Effector memory CD8-positive, alpha-beta T cell (primary cell): ENCODE measurements at places on chromosomes 2 and 18.

DNA sequence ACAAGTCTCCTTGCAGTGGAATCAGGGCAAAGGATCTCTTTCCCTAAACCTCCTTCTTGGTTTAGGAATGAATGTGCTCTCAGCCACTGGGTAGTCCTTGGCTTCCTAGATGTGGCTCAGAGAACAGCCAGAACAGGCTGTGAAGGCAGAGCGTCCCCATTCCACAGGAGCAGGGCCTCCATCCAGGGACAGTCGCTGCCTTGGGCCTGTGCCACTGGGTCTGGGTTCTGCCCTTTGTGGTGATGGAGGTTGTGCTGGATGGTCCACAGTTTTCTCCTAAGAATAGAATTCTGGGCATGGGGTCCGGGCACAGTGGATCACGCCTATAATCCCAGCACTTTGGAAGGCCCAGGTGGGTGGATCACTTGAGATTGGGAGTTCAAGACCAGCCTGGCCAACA is 516.5 kb upstream of the RAB6C start:
- H3K4me3 ChIP-seq: no peak overlapping the region
- H3K4me1 ChIP-seq: no peaks in the 10 kb centered on the region
- no peaks in the 10 kb centered on the region for H3K27me3 ChIP-seq
- no peak for DNase-seq
- no peaks in the 10 kb centered on the region for H3K36me3 ChIP-seq

- no peak for DNase-seq
- no peak overlapping the region for H3K4me3 ChIP-seq
- H3K27ac ChIP-seq: no peak overlapping the region
- H3K4me1 ChIP-seq: peaks cover 7% of the 10 kb centered on the region
- no peaks in the 10 kb centered on the region for H3K27me3 ChIP-seq
Measured at GRCh38 chr18:74155276-74155675, 7.0 kb downstream of the TIMM21 start.

DNA sequence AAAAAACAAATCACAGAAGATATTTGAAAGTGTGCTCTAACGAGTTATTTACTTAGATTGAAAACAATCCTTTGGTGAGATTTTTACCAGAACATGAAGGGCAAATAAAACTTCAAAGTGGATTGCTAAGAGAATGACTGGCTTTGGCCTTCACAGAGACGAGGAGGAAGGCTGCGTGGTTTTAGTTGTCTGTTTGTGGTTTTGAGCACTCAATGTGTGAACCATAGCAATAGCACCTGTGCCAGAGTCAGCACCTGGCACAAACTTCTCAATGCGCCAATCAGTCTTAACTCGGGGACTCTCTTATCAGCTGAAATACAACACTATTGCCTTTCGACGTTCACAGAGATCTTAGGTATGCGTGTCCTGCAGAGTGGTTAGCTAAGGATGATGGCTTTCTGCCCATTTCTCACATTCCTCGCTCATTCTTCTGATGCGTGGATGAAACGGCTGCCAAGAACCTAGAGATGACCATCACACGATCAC is 70.0 kb downstream of the MBP start:
- peak overlapping the region; percentile 93 for H3K27ac ChIP-seq
- H3K36me3 ChIP-seq: peaks cover 72% of the 10 kb centered on the region
- peak; percentile 65 for DNase-seq
- no peaks in the 10 kb centered on the region for H3K27me3 ChIP-seq

GRCh38 chr2:204161886-204162285 is 225.3 kb downstream of the ICOS start:
- peaks cover 24% of the 10 kb centered on the region for H3K27me3 ChIP-seq
- H3K4me3 ChIP-seq: no peak overlapping the region
- H3K27ac ChIP-seq: no peak overlapping the region
- H3K4me1 ChIP-seq: no peaks in the 10 kb centered on the region

DNA sequence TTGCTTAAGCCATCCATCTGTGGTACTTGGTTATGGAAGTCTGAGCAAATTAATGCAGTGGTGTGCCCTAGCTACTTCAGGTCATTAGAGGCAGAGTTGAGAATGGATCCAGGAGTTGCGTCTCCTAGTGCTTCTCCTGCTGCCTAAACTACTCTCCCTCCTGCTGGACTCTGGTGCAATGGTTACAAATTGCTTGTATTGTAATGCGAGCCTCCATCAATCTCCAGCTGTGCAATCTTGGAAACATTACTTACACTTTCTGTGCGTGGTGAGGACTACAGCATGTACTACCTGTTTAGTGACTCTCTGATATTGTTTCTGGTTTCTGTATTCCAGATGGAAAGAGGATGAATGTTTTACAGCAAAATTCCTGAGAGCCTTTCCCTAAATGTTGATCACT is 119.0 kb upstream of the CYRIA start:
- no peak overlapping the region for H3K27ac ChIP-seq
- H3K4me3 ChIP-seq: no peak overlapping the region
- no peaks in the 10 kb centered on the region for H3K36me3 ChIP-seq
- H3K4me1 ChIP-seq: no peaks in the 10 kb centered on the region
- no peak for DNase-seq

DNA sequence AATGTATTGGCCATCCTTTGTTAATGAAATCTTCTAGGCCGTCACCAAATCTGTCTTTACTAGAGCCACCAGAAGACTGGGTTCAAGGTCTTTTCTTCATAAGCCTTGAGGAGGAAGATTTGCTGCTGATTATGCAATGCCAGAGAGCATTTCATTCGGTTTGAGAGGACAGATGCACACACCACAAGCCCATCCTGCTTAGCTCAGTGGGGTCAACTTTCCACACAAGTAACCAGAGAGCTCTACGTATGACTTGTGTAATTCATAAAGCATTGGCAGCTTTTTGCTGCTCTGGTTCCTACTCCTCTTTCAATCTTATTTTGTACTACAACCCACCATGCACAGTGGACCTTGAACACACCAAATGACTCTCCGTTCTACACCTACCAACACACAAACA is 106.9 kb downstream of the OSR1 start:
- H3K4me3 ChIP-seq: no peak overlapping the region
- DNase-seq: no peak
- no peaks in the 10 kb centered on the region for H3K36me3 ChIP-seq
- H3K27ac ChIP-seq: no peak overlapping the region

GRCh38 chr2:9950521-9951271 is 797 bp upstream of the GRHL1 start:
- DNase-seq: peak; percentile 51
- H3K36me3 ChIP-seq: peaks cover 7% of the 10 kb centered on the region
- H3K27me3 ChIP-seq: peaks cover 69% of the 10 kb centered on the region
- H3K27ac ChIP-seq: peak overlapping the region; percentile 86

- no peaks in the 10 kb centered on the region for H3K27me3 ChIP-seq
- no peak for DNase-seq
- H3K4me1 ChIP-seq: peaks cover 10% of the 10 kb centered on the region
- no peak overlapping the region for H3K4me3 ChIP-seq
- no peak overlapping the region for H3K27ac ChIP-seq
Measured at GRCh38 chr2:9398881-9399780, 24.2 kb downstream of the ITGB1BP1 start.

- H3K27me3 ChIP-seq: peaks cover 19% of the 10 kb centered on the region
- H3K4me1 ChIP-seq: peaks cover 7% of the 10 kb centered on the region
- H3K36me3 ChIP-seq: peaks cover 10% of the 10 kb centered on the region
- no peak overlapping the region for H3K27ac ChIP-seq
- DNase-seq: no peak
Measured at GRCh38 chr2:200708943-200709342, 102.8 kb upstream of the BZW1 start.

DNA sequence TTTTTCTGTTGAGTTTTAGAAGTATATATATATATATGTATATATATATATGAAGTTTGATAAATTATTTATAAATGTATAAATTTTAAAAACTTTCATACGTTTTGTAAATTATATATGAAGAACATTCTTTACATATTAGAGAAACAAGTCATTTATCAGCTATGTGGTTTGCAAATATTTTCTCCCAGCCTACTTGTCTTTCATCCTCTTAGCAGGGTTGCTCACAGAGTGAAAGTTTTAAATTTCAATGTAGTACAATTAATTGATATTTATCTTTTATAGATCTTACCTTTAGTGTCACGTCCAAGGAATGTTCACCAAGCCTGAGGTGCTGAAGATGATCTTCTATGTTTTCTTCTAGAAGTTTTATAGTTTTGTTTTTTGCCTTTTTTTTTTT is 78.3 kb upstream of the HS6ST1 start:
- no peak for DNase-seq
- H3K4me3 ChIP-seq: no peak overlapping the region
- H3K27ac ChIP-seq: no peak overlapping the region
- H3K4me1 ChIP-seq: no peaks in the 10 kb centered on the region

GRCh38 chr2:23235292-23235691 is 149.7 kb upstream of the KLHL29 start:
- no peaks in the 10 kb centered on the region for H3K4me1 ChIP-seq
- DNase-seq: no peak
- no peak overlapping the region for H3K4me3 ChIP-seq
- no peaks in the 10 kb centered on the region for H3K36me3 ChIP-seq
- no peak overlapping the region for H3K27ac ChIP-seq
- peaks cover 9% of the 10 kb centered on the region for H3K27me3 ChIP-seq

DNA sequence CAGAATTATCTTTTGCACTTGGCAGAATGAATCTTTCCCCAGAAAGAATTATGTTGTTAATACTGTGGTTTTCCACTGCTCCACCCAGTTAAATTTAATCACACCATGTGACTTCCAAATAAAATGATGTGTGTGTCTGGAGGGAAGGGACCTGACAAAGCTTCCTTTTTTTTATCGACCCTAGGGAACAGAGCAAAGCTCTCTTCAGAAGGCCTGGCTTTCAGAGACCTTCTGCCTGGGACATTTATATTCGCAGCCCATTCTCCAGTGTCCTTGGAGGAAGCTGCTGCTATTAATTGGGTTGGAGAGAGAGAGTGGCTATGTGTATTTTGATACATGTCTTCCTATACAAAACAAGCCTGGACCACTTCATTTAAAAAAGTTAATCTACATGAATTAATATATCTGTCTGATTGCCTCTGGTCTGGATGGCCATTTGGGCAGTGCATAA is 233.7 kb downstream of the PRKCE start:
- H3K27ac ChIP-seq: no peak overlapping the region
- H3K4me3 ChIP-seq: no peak overlapping the region
- DNase-seq: no peak

DNA sequence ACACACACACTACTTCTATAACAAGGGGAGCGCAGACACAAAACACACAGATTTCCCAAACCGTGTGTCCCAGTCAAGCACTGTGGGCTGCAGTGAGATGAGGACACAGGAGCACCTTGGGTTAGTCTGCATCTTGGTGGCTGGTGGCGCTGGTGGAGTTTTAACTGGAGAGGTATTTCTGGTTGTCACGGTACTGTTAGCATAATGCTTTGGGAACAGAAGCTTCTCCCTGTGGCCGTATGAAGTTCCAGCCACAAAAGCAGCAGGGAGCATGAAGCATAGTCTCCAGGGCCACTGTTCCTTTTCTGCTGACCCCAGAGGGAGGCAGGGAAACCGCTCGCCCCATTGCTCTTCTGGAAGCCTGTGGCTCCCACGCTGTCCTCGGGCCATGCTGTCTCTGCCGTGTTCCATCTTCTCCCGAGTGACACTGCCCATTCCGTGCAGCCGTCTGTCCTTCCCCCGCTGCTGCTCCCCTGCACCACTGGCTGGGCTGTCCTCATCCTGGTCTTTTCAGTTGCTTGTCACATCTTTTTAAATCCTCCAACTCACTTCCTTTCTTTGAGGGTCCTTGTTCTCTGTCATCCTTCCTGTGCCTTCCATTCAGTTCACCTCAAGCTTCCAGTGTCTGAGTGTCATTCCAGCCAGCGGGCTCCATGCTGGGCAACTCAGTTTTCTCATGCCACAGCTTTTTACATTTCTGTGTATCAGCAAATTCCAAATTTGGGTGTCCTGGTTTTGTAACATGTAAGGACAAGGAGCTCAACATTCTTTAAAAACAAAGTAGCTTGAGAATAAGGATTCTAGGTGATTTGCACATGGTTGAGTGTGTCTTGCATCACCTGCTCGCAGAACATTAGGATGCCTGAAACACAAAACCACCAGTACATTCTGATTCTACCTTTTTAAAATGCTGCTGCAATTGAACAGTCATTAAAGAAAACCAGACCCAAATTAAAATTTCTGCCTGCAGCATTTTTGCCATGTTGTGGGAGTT is 125.0 kb downstream of the MTCL1 start:
- no peak overlapping the region for H3K27ac ChIP-seq
- DNase-seq: no peak
- no peaks in the 10 kb centered on the region for H3K4me1 ChIP-seq
- H3K4me3 ChIP-seq: no peak overlapping the region

DNA sequence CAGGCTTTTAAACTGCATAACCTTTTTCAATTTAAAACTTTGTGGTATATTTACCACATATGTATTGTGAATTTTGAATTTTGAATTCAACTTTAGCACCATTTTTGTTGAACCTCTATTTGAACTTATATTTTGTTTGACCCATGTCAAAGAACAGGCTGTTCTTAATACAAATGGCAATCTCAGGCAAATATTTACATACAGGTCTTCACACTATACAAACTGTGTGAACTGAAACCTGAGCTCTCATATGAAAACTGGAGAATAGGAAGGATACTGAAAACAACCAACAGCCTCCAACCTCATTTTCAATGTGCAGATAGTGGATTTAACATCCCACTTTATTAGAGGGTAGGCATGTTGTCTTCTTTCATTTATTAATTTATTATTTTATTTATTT is 491.8 kb downstream of the KCNJ3 start:
- no peak for DNase-seq
- no peak overlapping the region for H3K4me3 ChIP-seq
- no peaks in the 10 kb centered on the region for H3K36me3 ChIP-seq
- H3K4me1 ChIP-seq: no peaks in the 10 kb centered on the region
- H3K27me3 ChIP-seq: no peaks in the 10 kb centered on the region
- no peak overlapping the region for H3K27ac ChIP-seq

DNA sequence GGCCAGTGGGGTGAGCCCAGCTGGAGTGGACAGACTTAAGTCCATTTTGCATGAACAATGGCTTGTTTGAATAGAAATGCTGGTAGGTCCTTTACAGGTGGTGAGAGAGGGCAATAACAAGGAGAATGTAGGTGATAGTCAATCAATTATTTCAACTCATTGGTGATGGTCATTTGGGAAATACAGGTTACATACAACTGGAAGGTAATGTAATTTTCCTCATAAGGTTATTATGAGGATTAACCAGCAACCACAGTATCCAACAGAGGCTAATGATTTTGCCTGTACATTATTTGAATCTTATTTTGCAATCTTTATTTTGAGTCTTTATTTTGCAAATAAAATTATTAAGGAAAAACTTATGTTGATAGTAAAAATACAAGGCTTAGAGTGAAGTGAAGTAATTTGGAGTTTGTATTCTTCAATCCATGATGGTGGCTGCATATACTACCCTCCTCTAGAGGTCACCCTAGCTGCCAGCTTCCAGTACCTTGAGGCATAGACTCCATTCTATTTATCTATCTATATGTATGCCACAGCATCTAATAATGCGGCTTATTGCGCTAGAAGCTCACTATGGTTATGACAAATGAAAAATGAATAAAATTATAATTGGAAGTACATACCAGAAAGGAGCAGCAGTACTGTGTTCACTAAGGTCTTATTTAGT is 20.5 kb upstream of the HNMT start:
- no peak for DNase-seq
- no peaks in the 10 kb centered on the region for H3K27me3 ChIP-seq
- no peaks in the 10 kb centered on the region for H3K36me3 ChIP-seq
- no peak overlapping the region for H3K27ac ChIP-seq

GRCh38 chr2:127102521-127103242 is 4.3 kb downstream of the BIN1 start:
- peaks cover 5% of the 10 kb centered on the region for H3K4me1 ChIP-seq
- peaks cover 10% of the 10 kb centered on the region for H3K27me3 ChIP-seq
- no peak overlapping the region for H3K27ac ChIP-seq

GRCh38 chr2:96233880-96234316 is 25.3 kb upstream of the STARD7 start:
- H3K27ac ChIP-seq: peak overlapping the region; percentile 49
- H3K36me3 ChIP-seq: peaks cover 3% of the 10 kb centered on the region
- H3K4me3 ChIP-seq: no peak overlapping the region
- no peaks in the 10 kb centered on the region for H3K27me3 ChIP-seq
